ENCODE measurements at places on chromosomes 3 and 15. TPM values are rescaled to one million over a fixed set of nuclear protein-coding genes. Genes with fewer than 3 reads are reported as not detected.

DNA sequence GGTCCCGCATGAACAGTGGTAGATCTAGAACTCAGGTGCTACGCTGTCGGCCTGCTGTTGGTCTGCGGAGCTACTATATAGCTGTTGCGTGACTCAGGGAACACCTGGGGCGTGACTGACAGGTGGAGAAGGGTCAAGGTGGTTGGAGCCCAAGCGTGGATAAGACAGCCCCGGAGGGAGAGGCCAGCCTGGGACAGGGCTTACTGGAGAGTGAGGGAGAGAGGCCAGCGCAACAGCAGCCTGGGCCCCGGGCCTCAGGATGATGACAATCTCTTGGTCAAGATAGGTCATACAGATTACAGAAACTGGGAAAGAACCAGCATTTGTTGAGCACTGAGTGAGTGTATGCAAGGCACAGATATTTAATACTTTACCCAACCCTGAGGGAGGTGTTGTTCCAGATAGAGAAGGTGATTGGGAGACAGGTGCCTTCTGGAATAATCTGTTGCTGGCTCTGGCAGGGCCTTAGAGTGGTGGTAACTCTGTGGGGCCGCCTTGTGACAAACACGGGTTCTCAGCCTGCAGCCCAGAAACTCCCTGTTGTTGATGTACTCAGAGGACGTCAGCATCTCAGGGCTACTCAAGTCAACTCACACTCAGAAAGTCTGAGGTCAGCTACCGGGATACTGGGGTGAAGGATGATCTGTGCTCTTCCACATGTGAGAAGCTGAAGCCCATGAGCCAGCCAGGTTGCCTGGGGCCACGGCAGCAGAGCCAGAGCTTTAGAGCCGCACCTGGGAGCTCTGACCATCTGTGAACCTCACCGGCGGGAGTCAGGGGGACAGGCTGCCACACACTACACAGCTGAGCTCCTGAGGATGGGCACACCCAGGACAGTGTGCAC is 265.4 kb upstream of the HES1 start:
- DNase-seq: no peak

DNA sequence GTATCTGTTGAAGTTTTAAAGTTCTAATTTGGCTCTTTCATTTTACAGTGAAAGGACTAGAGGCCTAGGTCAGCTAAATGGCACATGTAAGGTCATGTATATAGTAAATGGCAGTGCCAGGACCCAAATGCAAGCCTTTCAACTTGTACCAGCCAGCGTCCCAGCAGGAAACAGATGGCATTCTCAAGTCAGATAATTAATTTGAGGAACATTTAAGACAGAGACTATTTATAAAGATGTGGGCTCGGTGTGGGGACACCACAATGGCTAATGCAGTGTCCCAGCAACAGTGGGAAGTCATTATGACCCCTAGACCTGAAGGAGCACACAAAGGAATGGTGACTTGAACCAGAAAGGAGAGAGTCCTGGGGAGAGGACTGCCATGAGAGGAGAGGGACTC is 6.1 kb downstream of the MINDY4B start:
- no peak for DNase-seq

- DNase-seq: no peak
Measured at GRCh38 chr3:173214576-173214975, 73.5 kb upstream of the SPATA16 start.

GRCh38 chr15:70947351-70948335 is 55.0 kb downstream of the LRRC49 start:
- no peak for DNase-seq

GRCh38 chr3:111774622-111775021 is 84.4 kb upstream of the PHLDB2 start:
- DNase-seq: no peak

DNA sequence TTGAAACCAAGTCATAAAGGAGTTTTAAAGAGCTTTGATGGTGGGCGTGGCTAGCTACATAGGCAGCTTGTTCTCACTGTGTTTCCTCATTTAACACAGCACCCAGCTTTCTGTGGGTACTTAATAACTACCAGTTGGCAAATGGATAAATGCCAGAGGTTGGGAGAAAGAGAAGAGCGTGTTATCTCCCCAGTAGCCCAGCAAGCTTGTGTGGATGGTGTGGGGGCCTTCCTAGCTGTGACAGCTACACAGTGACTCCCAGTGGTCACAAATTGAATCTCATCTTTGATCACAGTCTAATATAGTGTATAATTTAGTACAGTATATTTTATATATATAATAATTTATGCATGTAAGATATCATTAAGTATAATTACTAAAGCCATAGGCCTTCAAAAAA is 984.1 kb downstream of the EPHA3 start:
- no peak for DNase-seq

The EHHADH gene
- 0.57 TPM for total RNA-seq

DNA sequence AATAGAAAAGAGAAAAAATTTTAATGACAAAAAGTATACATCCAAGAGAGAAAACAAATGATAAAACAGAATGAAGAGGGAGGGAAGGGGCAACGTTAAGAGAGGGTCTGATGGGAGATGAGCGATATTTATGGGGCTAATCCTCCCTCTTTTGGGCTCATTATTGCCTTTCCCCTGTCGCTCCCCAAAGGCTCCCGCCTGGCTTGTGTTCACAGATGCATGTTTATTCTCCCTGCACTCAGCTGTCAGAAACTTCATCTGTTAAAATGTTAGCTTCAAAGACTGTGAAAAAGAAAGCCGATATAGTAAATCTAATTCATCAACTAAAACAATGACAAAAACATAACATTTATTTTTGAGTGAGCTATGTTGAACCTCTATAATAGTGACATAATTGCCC is 74.3 kb downstream of the GABRB3 start:
- DNase-seq: no peak

GRCh38 chr15:51307811-51308210 is 30.6 kb downstream of the CYP19A1 start:
- DNase-seq: no peak

- DNase-seq: no peak
Measured at GRCh38 chr15:31175484-31175883, 74.0 kb upstream of the TRPM1 start.

DNA sequence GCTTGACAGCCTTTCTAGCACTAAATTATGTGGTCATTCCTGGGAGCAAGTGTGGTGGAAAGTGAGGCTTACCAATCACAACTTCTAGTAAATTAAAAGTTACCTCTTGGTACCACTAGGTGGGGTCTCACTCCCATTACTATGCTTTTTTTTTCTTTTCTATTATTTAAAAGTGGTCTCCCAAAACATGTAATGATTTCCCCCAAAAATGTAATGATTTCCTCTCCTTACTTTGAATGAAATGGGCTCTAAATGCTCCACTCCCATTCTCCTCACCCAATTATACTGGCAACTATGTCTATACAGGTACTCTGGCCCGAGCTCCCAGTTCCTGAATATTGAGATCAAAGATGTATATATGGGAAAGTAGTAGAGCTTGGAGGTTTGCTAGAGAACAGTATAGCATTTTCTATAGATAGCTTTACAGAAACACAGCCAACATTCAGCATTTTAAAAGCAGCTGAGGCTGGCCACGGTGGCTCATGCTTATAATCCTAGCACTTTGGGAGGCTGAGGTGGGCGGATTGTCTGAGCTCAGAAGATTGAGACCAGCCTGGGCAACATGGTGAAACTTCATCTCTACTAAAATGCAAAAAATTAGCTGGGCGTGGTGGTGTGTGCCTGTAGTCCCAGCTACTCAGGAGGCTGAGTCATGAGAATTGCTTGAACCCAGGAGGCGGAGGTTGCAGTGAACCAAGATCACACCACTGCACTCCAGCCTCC is 70.9 kb downstream of the DCUN1D1 start:
- no peak for DNase-seq

DNA sequence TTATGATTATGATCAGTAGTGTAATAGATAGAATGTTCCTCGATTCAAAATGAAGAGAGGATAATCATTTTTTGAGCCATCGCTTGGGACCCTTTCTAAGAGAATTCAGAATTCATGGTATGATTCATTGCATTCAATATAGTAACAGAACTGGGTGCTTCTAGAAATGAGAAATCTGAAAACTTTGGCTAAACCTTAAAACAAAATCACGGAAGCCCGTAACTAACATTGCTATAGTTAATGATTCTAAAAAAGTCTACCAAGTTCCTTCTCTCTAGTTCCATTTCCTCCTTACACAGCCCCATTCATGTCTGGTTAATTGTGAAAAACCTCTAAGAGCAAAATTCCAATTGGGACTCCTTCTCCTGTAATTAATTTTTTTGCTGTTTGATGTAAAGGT is 217.1 kb downstream of the GBE1 start:
- no peak for DNase-seq

- no peak for DNase-seq
Measured at GRCh38 chr3:6315906-6316305, 545.0 kb upstream of the GRM7 start.

- DNase-seq: peak; percentile 92
Measured at GRCh38 chr3:61564395-61565059, 3.2 kb downstream of the PTPRG start.

The COL8A1 gene
- total RNA-seq: 3,403 TPM

DNA sequence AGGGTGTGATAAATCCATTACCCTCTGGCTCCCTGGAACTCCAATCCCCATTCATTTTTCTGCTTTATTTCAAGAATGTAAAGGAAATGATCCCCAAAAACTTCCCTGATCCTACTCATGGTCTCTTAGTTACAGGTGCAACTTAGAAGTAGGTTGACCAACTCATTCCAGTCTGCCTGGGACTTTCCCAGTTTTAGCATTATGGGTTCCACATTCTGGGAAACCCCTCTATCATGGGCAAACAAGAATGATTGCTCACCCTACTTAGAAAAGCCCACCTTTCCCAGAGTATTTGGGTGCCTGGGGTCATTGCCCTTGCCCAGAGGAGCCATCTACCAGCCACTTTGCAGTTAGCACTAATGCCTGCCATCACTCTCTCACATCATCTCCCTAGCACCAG is 15.6 kb downstream of the CLDN18 start:
- DNase-seq: no peak

DNA sequence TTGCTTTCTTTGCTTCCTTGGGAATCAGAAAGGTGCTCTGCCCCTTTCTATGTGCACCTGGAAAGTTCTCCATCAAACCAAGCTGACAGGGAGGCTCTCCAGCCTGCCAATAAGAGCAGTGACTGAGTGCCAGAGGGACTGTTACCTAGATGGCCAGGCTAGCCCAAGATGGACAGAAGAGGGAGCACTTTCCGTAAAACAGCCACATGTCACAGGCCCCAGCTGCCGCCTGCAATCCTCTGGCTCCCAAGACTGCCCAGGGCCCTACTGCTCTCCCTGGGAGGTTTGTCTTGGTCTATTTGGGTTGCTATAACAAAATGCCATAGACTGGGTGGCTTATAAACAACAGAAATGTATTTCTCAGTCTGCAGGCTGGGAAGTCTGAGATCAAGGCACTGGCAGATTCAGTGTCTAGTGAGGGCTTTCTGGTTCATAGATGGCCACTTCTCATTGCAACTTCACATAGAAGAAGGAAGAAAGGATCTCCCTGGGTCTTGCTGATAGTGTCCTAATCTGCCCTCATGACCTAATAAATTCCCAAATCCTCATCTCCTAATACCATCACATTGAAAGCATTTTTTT is 72.3 kb downstream of the TAMM41 start:
- DNase-seq: no peak

- DNase-seq: no peak
Measured at GRCh38 chr3:191414732-191415131, 46.2 kb upstream of the PYDC2 start.

The TEX264 gene
- total RNA-seq: 65.2 TPM

DNA sequence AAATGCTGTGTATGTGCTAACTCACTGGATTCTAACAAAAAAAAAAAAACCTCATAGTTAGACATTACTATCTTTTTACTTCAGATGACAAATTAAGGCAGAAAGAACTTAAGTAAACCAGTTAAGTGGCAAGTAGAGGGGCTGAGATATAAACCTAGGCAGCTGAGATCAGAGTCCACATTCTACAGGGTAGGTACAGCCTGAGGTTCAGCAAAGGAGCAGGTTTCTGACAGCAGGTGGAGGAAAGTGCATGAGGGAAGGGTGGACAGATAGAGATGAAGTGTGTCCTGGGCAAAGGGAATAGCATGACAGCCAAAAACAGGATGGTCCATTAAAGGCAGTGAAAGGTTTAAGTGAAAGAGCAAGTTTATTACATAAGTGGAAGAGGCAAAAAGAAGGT is 329.2 kb downstream of the ULK4 start:
- DNase-seq: no peak

- DNase-seq: no peak
Measured at GRCh38 chr3:128447561-128448013, 19.1 kb downstream of the DNAJB8 start.

DNA sequence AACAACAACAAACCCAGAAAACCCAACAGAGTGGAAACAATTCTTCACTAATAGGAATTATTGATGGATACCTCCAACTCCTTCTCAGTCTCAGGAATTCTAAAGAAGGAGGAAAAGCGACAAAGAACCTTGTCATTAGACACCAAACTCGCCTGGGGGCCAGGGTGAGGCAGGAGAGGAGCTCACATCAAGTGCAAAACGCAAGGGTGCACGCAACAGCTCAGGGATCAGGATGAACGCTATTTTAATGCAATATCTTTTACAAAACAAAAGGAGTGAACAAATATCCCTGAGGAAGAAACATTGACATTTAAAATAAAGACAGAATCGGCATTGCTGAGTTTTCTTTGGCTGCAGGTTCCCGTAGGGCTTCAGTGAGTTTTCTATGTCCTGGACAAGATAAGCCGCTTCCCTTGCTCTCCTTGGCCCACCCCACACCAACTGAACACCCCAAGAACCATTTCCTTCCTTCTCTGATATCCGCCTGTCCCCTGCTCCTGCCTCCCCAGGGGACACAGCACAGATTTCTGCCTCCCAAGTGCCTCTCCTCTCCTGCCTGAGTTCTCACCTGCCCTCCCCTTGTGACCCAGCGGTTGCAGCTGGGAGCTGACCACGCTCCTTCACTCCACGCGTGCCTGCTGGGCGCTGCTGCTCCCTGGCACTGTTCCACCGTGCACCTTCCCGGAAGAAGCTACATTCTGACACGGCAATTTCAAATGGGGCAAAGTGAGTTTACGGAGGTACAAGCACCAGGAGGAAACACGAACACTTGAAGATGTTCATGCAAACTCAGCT is 63.0 kb downstream of the ATP10A start:
- DNase-seq: peak; percentile 72

The ECE2 gene
- not detected for total RNA-seq

DNA sequence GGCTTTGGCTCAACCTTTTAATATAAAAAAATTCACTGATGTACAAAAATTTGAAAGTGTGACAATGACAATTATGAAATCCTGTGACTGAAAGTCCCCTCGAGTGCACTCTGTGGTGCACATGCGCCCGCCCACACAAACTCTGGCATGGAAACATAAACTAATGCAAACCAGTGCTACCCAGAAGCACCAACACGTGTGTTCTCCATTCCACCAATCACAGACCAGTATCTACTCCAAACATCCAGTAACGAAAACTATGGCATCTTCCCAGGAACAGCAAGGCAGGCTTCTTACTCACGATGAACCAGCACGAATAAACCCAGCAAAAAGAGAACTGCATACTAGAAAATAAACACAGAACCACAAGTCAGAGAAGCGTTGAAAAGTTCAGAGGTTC is 11.7 kb upstream of the NMB start:
- peak; percentile 7 for DNase-seq

The SEMA5B gene
- 1.3 TPM for total RNA-seq

GRCh38 chr3:9117220-9117619 is 132.2 kb downstream of the SRGAP3 start:
- DNase-seq: no peak

- no peak for DNase-seq
Measured at GRCh38 chr15:71103102-71103676, 12.1 kb upstream of the THSD4 start.

Data from osteocyte (in vitro differentiated cells).